ENCODE measurements at places on chromosomes 6 and 20.

DNA sequence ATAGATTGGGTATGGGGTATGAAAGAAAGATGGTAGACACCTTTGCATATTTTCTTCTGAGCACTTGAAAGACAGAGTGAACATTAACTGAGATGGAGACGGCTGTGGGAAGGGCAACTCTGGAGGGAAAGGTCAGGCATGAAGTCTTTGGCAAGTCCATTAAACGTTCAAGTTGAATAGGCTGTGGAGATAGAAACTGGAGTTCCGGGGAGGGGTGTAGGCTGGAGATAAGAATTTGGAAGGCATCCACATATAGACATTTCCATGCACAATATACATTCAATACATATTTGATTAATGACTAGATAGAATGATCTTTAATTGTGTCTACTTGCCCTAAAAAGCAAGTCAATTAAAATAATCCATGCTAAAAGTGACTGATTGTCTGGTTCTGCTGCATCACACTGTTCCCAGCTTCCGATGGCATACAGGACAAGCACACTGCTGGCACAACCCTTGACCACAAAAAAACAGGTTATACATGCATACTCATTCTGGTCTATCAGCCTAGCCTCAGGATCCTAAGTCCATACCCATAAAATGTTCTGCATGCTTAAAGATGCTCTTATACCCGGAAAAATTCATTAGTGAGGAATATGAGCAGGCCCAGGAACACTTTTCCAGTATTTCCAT, 1.9 kb upstream of the MYLK4 start:
- no peak for DNase-seq

GRCh38 chr6:147287869-147288271, 83.7 kb downstream of the STXBP5 start:
- peak; percentile 48 for DNase-seq

DNA sequence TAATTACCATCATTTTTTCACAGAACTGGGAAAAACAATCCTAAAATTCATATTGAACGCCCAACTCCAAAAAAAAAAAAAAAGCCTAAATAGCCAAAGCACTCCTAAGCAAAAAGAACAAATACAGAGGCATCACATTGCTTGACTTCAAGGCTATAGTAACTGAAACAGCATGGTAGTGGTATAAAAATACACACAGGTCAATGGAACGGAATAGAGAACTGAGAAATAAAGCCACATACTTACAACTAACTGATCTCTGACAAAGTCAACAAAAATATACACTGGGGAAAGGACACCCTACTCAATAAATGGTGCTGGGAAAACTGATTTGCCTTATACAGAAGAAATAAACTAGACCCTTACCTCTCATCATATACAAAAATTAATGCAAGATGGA, 89.6 kb downstream of the MRAP2 start:
- no peak for DNase-seq

GRCh38 chr20:18048176-18048575, 9.5 kb downstream of the OVOL2 start:
- DNase-seq, result no peak

DNA sequence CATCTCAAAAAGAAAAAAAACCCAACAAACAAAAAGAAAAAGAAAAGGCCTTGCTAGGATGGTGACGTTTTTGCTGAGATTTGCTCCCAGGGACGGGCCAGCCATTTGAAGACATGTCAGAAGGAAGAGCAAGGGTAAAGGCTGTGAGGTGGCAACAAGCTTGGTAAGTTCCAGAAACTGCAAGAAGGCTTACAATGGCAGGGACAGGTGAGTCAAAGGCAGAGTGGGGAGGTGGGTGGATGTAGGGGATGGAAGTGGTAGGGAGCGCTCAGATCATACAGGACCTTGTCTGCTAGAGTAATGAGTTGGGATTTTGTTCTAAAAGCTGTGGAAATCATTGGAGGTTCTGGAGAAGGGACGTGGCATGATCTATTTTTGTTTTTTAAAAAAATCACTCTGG, 4.3 kb downstream of the KIF3B start:
- DNase-seq, result no peak

DNA sequence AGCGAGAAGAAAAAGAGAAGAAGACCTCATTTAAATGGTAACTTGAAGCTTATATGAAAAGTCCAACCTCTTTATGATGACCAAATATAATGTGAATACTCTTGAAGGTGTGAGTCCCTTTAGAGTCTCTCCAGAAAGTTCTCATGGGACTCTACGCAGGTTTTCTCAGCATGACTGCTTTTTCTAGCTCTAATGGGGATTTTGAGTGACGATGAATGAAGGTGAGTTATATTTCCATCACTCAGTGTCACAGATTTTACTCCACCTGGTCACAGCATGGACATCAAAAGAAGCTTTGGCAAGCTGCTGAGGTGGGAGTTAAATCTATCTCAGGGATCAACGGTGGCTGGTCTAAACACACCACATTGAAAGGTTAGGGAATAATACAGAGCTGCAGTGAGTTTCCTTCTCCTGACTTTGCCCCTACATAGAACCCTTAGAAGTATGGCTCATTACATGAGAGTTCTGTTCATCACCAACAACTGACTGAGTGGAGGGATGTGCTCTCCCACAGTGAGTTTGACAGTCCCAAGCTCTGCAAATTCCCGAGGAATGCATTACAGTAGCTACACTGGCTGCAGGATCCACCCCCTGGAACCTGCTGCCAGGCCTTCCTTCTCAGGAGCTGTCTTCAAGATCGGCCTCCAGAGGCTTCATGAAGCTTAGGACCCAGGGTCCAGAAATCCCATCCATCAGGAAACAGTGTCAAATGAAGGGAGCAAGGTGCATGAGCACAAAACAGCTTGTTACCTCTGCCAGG, 126.8 kb downstream of the FOXC1 start:
- peak; percentile 19 for DNase-seq

DNA sequence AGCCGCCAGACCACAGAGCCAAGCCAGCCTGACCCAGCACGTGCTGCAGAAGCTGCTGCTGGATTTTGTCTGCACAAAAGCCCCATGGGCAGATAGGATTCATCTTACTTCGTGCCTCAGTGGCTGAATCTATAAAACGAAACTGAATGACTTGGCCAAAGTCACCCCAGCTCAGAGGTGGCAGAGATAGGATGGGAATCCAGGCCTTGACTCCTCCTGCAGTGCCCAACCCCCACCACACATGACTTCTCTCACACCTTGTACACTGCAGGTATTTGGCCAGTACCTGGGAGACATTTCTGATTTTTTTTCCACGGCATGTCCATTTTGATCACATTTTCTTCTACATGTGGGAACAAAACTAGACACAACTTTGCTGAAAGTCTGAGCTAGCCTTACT, 182.1 kb downstream of the ANKRD60 start:
- no peak for DNase-seq

GRCh38 chr20:54525916-54526590, 50.7 kb downstream of the DOK5 start:
- DNase-seq, result peak; percentile 34

GRCh38 chr6:75499640-75500039, 6.0 kb upstream of the FILIP1 start:
- no peak for DNase-seq

DNA sequence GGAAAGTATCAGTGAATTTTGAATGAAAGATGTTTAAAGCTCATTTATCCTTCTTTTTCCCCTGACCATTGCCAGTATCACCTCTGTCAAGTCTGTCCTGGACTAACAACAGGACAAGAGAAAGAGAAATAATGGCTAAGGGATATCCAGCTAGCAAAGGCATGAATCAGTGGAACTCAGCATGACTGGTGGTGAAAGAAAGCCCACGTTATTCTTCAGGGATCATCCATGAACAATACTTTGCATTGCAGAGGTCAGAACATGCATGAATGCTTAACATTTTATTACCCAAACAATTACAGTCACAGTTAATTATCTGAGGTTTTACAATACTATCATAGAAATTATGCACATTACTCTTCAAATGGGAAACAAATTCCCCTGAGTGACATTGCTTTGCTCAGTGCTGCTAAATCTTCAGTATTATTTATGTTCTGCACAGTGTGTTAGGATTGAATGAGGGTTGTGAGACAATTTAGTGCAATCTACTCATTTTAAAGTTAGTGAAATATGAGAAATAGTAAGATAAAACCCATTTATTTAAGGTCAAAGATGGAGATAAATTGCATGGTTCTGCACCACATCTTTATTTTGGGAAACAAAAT, 350.7 kb downstream of the KHDRBS2 start:
- DNase-seq, result no peak
